CMK (cell line): ENCODE measurements at places on chromosomes 1 and 21.

DNA sequence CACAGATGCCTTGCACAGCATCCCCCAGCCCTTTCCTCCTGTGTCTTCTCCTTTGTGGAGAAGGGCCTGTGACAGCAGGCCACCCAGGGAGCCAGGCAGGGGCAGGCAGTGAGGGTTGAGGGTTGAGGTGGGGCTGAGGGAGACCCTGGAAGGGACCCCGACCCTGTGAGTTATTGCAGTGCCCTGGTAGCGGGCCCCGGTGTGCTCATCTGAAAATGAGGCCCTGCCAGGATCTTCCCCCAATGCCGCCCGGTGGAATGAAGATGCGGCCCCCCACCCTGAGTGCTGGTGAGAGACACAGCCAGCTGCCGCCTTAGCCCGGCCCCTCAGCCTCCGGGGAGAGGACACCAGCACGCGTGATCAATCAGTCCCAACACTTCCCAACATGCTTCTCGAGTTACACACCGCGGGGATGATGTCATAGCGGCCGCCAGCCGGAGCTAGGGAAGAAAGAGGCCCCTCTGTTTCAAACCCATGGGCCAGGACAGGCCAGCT is 36.2 kb upstream of the ACTRT2 start:
- no peak for DNase-seq

DNA sequence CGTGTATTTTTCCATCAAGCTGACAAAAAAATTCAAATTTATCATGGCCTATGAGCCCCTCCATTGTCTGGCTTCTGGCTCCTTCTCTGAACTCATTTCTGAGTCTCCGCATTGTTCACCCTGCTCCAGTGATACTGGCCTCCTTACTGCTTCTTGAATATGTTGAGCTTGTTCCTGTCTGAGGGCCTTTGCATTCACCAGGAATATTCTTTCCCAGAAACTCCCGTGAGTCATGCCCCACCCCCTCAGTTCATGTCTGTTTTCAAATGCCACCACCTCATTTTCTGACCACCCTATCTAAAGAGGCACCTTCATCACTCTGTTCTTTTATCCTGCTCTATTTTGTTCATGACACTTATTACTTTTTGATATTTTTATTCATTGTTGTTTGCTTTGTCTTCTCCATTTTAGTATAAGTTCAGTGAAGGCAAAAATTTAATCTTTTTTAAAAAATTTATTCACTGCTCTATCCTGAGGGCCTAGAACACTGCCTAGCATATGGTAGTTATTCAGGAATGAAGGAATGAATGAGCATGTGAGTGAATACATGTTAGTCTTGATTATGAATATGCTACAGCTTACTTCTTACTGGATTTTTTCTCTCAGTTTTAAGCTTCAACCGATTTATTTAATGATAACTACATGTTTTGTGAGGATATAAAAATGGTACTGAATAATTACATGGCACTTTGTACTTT is 140.4 kb upstream of the C1orf105 start:
- DNase-seq = no peak

- no peak for DNase-seq
Observed at GRCh38 chr1:183989078-183989577, 48.4 kb downstream of the COLGALT2 start.

DNA sequence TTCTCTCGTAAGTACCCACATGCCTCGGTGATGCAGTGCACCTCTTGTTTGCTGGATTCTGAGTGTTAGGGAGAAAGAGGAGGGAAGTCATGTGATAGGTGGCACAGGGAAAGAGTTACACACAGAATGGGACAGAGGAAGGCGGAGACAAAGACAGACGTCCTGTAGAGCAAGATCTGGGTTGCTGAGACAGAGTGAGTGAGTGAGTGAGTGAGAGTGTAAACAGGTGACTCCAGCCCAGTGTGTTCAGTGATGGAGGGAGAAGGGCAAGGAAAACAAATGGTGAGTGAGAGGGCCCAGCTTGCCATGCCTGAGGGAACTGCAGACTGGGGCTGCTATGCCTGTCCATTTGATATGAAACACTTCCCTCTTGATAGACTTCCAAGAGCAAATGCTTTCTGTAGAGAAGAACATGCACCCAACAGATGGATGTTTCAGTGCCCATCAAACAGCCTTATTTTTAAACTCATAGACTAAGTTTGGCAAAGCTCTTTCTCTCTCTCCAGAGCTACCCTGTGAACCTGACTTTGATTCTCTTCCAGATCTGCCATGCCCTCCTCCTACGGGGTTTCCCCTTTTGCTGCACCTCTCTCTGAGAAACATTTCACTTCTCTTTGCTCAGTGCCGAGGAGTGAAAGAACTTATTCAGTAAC is 209.9 kb upstream of the COA6 start:
- no peak for DNase-seq
